ENCODE measurements at places on chromosomes 6 and 20. TPM values are rescaled to one million over a fixed set of nuclear protein-coding genes. Genes with fewer than 3 reads are reported as not detected.

The SGK2 gene
- 3.6 TPM for total RNA-seq

The RBPJL gene
- total RNA-seq: not detected

The EYA4 gene
- total RNA-seq: 1.00 TPM

The C20orf144 gene
- not detected for total RNA-seq

The TPX2 gene
- 11.9 TPM for total RNA-seq

GRCh38 chr6:80217794-80218193, 111.3 kb downstream of the BCKDHB start:
- peaks cover 5% of the 10 kb centered on the region for H3K36me3 ChIP-seq
- H3K4me1 ChIP-seq: no peaks in the 10 kb centered on the region
- H3K27me3 ChIP-seq: no peaks in the 10 kb centered on the region
- no peak overlapping the region for H3K4me3 ChIP-seq
- no peak for DNase-seq

- H3K4me3 ChIP-seq: no peak overlapping the region
- H3K27ac ChIP-seq: no peak overlapping the region
- H3K36me3 ChIP-seq: no peaks in the 10 kb centered on the region
- H3K4me1 ChIP-seq: peaks cover 3% of the 10 kb centered on the region
- DNase-seq: no peak
- H3K27me3 ChIP-seq: no peaks in the 10 kb centered on the region
Measured at GRCh38 chr6:49531774-49532569, 18.5 kb upstream of the C6orf141 start.

- no peaks in the 10 kb centered on the region for H3K36me3 ChIP-seq
- peaks cover 32% of the 10 kb centered on the region for H3K4me1 ChIP-seq
- no peak for DNase-seq
- H3K27ac ChIP-seq: peak overlapping the region; percentile 91
Measured at GRCh38 chr6:26597389-26597766, 625 bp downstream of the ABT1 start.

DNA sequence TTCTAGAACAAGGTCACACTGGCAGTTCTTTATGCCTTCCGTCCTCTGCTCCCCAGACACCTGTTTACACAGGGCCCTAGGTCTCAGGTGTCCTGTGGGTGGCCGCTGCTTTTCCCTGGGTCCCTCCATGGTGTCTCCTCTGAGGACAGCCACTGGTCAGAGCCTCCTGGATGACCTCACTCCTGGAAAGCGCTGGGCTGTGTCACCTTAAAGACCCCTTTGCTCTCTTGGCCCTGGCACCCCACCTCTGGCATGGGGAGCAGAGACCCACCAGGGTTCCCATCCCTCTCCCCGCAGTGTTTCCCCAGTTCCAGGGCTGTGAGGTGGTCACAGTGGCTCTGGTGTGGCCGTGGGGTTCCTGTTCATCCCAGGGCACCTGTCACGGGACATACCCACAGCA, 33.9 kb downstream of the NTSR1 start:
- H3K36me3 ChIP-seq: no peaks in the 10 kb centered on the region
- H3K27me3 ChIP-seq: no peaks in the 10 kb centered on the region
- DNase-seq: no peak
- H3K4me3 ChIP-seq: no peak overlapping the region
- peaks cover 23% of the 10 kb centered on the region for H3K4me1 ChIP-seq

DNA sequence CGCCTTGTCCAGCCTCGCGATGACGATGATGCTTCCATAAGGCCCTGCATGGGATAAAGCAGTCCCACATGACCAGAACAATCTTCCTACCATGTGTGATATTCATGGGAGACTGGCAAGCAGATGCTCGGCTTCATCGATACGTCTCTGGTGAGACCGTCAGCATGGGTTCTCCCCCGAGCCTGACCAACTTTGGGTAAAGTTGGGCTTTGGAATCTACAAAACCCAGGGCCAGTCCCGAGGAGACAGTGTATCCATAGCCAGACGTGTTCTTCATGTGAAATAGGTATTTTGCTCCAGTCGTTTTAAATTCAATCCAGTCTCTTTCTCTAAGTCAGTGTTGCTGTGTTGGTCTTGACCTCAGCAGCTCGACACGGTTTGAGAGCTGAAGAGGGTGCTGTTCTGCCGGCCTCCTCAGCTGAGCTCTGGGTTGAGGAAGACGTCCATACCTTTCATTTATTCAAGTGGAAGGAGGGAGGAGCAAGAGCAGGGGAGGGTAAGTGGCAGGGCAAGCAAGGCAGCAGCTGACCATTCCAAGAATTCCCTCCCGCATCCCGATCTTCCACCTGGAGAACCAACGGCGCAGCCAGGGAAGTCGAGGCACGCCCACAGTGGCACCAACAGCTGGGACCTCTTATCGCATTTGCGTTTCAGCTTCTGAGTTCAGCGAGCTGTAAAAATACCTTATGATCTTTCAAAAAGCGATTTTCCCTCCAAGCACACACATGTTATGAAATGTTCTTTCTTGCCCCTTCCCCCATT, 64.0 kb upstream of the THBS2 start:
- no peak overlapping the region for H3K4me3 ChIP-seq
- no peak overlapping the region for H3K27ac ChIP-seq
- no peak for DNase-seq
- no peaks in the 10 kb centered on the region for H3K27me3 ChIP-seq
- H3K4me1 ChIP-seq: no peaks in the 10 kb centered on the region

DNA sequence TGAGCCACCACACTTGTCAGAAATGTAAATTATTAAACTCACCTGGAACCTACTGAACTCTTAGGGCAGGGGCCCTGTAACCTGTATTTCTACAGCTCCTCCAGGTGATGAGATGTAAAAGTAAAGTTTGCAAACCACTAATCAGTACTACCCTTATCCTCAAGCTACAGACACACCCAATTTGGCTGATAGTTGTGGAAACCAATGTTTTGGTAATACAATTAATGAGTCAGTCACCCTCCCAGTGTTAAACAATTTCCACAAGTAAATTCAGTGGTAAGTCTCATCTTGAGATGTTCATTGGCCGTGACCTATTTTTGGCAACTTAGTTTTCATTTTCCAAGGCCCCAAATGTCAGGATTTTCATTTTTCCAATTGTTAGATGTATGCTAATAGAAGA, 29.6 kb downstream of the GCNT2 start:
- no peaks in the 10 kb centered on the region for H3K36me3 ChIP-seq
- DNase-seq: no peak
- H3K27ac ChIP-seq: no peak overlapping the region
- peaks cover 49% of the 10 kb centered on the region for H3K4me1 ChIP-seq
- H3K27me3 ChIP-seq: no peaks in the 10 kb centered on the region
- H3K4me3 ChIP-seq: no peak overlapping the region

- peaks cover 11% of the 10 kb centered on the region for H3K4me1 ChIP-seq
- H3K4me3 ChIP-seq: no peak overlapping the region
- no peak overlapping the region for H3K27ac ChIP-seq
- DNase-seq: no peak
- H3K27me3 ChIP-seq: no peaks in the 10 kb centered on the region
Measured at GRCh38 chr6:63352544-63353285, 32.9 kb upstream of the LGSN start.

GRCh38 chr6:60991427-60992028, 1294.5 kb downstream of the KHDRBS2 start:
- no peaks in the 10 kb centered on the region for H3K36me3 ChIP-seq
- H3K27ac ChIP-seq: no peak overlapping the region
- H3K4me1 ChIP-seq: no peaks in the 10 kb centered on the region
- no peak for DNase-seq

- H3K4me1 ChIP-seq: peaks cover 25% of the 10 kb centered on the region
- H3K27ac ChIP-seq: no peak overlapping the region
- no peak for DNase-seq
- no peaks in the 10 kb centered on the region for H3K27me3 ChIP-seq
- no peak overlapping the region for H3K4me3 ChIP-seq
Measured at GRCh38 chr6:15284743-15285142, 38.9 kb downstream of the JARID2 start.

- no peak overlapping the region for H3K27ac ChIP-seq
- H3K36me3 ChIP-seq: no peaks in the 10 kb centered on the region
- no peaks in the 10 kb centered on the region for H3K4me1 ChIP-seq
- DNase-seq: no peak
- H3K4me3 ChIP-seq: no peak overlapping the region
Measured at GRCh38 chr6:25147223-25147622, 132.0 kb upstream of the CARMIL1 start.

DNA sequence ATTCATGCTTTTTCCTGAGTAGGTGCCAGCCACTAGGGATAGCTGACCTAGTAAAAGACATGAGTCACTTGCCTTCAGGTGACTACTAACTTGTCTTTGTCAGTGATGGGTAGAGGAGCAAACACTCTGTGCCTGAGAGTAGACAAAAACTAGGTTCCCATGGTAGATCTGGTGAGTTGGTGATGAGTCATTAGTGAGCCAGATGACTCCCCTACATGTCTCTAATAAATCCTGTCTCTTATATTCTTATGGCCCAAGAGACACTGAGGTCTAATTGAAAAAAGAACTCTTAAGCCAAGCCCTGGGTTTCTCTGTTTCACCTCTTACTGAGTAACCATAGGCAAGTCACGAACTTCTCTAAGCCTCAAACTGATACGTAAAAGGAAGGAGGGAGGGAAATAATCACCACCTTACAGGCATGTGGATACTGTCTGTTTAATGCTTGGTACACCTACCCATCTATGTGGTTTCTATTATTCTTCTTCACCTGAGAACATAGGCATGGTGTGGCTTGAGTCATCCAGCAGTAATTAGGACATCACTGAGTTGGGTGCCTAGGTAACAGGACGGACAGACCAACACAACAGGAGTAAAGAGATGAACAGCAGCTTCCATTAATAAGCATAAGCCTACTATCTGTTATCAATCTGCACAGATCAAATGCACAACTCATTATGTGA, 20.3 kb downstream of the TTPAL start:
- peaks cover 56% of the 10 kb centered on the region for H3K4me1 ChIP-seq
- H3K27me3 ChIP-seq: no peaks in the 10 kb centered on the region
- DNase-seq: no peak
- H3K4me3 ChIP-seq: no peak overlapping the region
- H3K27ac ChIP-seq: peak overlapping the region; percentile 82

Measured in esophagus squamous epithelium (tissue), 5 donors.